ENCODE measurements at places on chromosomes 3 and 15.

- peak; percentile 39 for DNase-seq
Measured at GRCh38 chr3:126018995-126019394, 50.0 kb downstream of the ROPN1B start.

- DNase-seq: peak; percentile 24
Measured at GRCh38 chr3:49916686-49917085, 12.9 kb downstream of the MON1A start.

DNA sequence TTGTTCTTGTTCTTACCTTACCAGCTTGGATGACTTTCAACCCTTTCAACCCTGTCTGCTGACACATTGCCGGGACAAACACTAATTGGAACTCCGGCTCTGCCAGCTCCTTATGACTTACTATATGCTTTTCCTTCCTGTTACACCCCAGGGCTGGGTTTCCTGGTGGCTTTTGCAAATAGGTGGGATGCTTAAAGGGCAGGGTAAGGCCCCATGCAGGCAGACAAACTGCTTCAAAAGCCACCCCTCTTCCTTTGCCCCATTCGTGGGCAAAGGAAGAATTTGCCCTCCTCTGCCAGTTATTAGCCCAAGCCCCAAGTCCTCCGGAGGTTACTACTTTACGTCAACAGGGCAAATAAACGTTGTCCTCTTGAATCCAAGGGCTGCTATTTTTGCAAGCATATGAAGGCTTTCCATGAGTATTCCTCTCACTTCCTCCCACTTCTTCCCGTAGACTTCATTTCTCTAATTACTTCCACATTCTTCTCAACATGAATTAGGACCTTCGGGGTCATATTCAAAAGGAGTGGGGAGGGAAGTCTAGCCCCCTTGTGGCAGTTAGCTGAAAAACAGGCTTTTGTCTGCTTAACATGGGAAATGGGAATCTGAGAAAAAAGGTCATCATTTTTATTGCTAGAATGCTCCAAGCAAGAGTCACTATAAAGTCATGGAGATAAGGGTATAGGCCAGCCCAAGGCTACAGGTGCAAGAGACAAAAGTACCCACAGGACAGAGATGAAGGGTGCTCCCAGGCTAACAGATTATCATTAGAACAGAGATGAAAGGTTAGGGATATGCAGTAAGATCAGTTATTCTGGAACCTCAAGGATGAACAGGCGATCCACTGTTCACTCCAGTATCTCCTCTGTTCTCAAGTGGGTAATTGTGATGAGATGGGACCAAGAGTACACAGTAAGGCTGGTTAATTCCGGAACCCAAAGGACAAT lies 56.3 kb upstream of the FSTL1 start:
- DNase-seq: peak; percentile 44

GRCh38 chr3:137121704-137122314 lies 164.0 kb downstream of the IL20RB start:
- peak; percentile 61 for DNase-seq

DNA sequence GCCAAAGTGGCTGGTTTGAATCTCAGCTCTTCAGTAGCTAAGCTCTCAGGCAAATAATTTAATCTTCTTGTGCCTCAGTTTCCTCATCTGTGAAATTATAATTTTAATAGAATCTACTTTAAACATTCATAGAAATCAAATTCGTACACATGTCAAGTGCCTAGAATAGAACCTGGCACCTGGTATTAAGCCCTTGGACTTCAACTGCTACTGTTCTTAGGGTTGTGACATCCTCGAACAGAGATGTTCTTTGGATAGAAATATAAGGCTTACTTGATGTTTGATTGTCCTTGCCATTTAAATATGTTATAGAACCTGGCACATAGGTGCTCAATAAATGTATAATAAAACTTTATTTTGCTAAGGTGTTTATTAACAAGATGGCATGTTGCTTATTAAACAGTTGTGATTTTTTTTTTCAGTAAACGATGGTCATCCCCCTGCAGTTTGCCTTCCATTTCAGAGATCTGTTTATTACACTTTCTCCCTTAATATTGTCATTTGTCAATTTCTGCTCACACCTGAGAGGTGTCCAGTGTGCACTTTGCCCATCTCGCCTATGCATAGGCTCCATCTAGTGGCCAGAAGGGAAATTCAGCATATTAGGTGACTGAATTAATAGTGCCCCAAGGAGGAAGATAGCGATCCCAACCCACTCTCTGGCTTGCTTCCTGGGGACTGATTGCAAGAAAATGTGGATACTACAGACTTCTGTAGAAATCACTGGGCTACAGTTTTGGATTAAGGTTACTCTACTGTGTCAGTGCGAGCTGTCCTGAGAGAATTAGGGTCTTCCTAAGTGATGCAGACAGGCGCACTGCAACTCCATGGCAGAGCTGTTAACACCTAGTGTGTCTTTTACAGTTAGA lies 10.7 kb downstream of the IGF1R start:
- peak; percentile 60 for DNase-seq

DNA sequence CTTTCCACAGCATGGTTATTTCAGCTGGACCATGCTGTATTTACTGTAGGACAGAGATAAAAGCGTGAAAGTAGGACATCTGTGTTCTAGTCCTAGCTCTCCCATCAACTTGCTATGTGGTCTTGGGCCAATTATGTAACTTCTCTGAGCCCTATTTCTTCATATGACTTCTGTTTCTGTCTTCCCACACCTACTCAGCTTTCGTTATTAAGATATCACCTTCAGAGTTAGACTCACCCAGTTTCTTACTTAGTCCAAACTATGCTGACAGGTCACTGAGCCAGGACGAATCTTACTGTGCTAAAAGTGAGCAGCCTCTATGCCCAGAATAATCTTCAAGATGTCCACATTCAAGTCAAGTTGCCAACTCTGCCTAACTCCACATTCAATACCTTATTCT lies 283.7 kb downstream of the IL5RA start:
- DNase-seq: no peak

DNA sequence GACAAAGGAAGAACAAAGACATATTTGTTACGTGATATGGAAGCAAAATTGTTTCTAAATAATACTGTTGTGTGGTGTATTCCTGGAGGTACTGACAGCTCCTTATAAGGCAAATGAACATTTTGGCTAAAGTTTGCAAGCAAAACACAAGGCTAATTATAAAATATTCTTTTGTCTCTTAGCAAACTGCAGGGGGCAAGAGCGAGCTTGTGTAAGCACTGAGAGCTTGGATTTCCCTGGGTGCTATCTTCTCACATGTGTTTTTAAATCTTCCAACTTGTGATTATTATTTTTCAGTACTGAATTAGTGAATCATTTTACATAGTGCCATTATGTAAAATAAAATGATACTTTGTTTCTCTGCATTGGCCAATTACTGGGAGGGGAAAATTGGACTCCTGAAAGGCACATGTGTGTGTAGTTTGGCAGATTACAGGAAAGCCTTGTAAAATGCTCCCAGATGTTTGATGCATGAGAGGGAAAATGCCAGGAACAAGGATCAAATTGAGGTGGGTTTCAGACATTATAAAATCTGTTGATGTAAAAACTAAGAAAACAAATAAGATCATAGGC lies 611.5 kb downstream of the AGBL1 start:
- peak; percentile 34 for DNase-seq

- peak; percentile 29 for DNase-seq
Measured at GRCh38 chr3:127629467-127630403, 750 bp downstream of the PODXL2 start.
